ENCODE measurements at places on chromosomes 1 and 21. TPM values are rescaled to one million over a fixed set of nuclear protein-coding genes. Genes with fewer than 3 reads are reported as not detected.

The UTS2 gene
- not detected for polyA plus RNA-seq

- DNase-seq: no peak
Observed at GRCh38 chr1:149986486-149987296, 23.8 kb downstream of the OTUD7B start.

The PIK3CD gene
- 33.2 TPM for polyA plus RNA-seq

DNA sequence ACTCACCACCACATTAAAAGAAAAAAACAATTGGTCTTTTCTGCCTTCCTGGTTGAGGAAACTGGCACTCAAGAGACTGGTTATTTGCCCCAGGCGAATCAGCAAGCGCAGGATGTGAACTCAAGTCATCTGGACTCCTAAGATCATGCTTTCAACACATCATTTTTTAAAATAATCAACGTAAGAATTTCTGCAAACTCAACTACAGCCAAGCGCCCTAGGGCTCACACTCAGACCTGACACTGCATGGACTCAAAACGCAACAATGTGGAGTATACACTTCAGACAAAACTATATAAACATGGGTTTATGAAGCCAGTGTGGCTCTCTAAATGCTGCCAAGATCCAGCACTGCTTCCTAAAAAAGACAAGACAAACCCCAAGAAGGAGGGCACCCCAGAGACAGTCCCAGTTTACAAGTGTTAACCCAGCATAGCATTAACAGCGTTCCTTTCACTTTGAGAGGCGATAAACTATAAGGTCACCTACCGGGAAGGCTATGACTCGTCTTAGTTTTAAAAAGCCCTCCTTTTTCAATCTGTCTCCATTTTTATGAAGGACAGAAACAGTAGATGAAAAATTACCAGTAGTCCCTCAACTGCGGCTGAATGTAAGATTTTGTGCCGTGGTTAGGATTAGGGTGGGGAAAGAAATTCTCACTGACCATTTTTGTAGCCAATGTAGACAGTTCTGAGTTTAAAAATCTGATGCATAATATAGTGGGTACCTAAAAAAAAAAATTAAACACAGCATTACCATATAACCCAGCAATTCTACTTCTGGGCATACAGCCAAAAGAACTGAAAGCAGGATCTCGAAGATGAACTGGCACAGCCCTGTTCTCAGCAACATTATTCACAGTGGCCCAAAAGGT lies 54.8 kb downstream of the SIPA1L2 start:
- no peak for DNase-seq

DNA sequence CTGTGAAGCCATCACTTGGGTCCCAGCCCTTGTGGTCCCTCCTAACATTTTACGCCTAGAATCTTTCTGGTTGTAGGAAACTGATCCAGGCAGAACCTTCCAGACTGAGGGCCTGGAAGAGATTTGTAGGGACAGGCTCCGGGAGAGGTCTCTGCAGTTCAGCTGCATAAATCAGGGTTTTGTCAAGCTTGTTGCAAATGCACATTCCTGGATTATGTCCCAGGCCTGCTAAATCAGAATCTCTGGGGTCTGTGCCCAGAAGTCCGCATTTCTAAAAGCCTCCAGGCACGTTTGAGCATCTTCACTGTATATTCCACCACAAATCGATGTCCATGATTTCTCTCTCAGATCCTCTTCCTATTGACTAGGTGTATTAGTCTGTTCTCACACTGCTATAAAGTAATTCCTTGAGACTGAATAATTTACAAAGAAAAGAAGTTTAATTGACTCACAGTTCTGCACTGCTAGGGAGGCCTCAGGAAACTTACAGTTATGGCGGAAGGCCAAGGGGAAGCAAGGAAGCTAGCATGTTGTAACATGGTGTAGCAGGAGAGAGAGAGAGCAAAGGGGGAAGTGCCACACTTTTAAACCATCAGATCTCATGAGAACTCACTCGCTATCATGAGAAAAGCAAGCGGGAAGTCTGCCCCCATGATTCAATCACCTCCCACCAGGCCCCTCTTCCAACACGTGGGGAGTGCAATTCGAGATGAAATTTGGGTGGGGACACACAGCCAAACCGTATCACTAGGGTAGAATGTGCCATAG lies 1.2 kb upstream of the FHAD1 start:
- peak; percentile 83 for DNase-seq

- no peak for DNase-seq
Observed at GRCh38 chr21:44752671-44753235, 41.4 kb upstream of the TSPEAR start.

DNA sequence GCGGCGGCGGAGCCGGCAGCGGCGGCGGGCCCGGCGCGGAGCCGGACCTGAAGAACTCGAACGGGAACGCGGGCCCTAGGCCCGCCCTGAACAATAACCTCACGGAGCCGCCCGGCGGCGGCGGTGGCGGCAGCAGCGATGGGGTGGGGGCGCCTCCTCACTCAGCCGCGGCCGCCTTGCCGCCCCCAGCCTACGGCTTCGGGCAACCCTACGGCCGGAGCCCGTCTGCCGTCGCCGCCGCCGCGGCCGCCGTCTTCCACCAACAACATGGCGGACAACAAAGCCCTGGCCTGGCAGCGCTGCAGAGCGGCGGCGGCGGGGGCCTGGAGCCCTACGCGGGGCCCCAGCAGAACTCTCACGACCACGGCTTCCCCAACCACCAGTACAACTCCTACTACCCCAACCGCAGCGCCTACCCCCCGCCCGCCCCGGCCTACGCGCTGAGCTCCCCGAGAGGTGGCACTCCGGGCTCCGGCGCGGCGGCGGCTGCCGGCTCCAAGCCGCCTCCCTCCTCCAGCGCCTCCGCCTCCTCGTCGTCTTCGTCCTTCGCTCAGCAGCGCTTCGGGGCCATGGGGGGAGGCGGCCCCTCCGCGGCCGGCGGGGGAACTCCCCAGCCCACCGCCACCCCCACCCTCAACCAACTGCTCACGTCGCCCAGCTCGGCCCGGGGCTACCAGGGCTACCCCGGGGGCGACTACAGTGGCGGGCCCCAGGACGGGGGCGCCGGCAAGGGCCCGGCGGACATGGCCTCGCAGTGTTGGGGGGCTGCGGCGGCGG lies 1.0 kb downstream of the ARID1A start:
- peak; percentile 38 for DNase-seq

The OR2G6 gene
- not detected for polyA plus RNA-seq

DNA sequence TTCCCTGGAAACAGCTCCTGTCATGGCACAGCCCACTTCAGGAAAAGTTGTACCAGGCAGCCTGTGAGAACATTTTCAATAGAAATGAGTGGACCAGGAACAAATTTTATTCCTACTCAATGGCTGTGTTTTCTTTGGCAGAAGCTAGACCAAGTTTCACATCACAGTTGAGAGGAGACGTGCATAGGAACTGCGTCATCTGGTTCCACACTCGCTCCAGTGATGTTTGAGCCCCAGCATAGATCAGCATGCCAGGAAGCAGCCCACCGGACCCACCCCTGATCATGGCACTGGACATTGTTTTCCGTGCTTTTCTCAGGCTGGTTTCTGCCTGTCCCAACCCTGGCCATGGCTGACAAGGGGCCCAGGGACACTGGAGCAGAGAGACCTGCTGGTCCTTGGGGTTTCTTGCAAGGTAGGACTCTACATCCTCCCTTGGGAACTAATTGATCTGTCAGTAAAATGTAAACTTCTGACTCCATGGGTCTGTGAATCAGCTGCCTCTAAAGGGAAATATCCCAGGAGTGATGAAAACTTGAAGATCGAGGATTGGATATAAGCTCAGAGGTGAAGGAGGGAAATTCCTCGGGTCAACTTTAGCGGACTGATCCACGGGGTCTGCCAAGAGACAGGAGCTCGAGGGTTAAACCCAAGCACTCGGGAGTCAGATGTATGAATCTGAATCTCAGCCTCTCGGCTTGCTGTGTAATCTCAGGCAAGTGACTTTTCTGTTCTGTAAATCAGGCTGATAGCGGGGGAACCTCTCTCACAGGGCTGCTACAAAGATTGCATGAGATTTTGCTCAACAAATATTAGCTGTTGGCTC lies 35.7 kb downstream of the NEK2 start:
- no peak for DNase-seq

GRCh38 chr1:159315381-159315780 lies 13.2 kb downstream of the FCER1A start:
- peak; percentile 70 for DNase-seq

GRCh38 chr1:161001525-161001924 lies 19.4 kb downstream of the F11R start:
- DNase-seq: no peak
